ENCODE measurements at places on chromosomes 16 and 17. TPM values are rescaled to one million over a fixed set of nuclear protein-coding genes. Genes with fewer than 3 reads are reported as not detected.

Gene SPHK1
- 17.2 TPM for total RNA-seq

Gene ITGA2B
- total RNA-seq: 0.31 TPM

Gene TBC1D3E
- total RNA-seq: not detected

Gene OR3A3
- not detected for total RNA-seq

Gene MYH8
- not detected for total RNA-seq

Gene TMEM88
- 5.5 TPM for total RNA-seq

Gene VMO1
- total RNA-seq: not detected

Gene C16orf92
- not detected for total RNA-seq

Gene SRP68
- total RNA-seq: 120 TPM

Gene ARHGAP23
- 1.0 TPM for total RNA-seq

Gene CNP
- total RNA-seq: 70.3 TPM

DNA sequence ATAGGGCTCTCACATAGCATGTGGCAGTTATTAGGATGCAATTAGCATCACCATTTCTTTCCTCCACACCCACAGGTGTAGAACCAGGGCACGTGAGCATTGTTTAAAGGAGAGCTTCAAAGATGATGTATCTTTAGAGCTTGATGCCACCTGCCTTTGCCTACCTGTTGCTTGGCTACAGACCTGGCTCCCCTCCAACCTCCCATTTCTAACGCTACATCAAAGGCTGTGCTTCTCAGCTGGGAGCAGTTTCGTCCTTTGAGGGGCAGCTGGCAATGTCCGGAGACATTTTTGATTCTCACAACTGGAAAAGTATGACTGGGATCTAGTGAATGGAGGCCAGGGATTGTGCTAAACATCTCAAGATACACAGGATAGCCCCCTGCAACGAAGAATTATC is 78.5 kb upstream of the CLEC3A start:
- no peaks in the 10 kb centered on the region for H3K27me3 ChIP-seq
- H3K4me3 ChIP-seq: no peak overlapping the region
- H3K27ac ChIP-seq: no peak overlapping the region

GRCh38 chr16:1194665-1195392 is 30.2 kb downstream of the TPSG1 start:
- no peak overlapping the region for H3K27ac ChIP-seq
- H3K36me3 ChIP-seq: no peaks in the 10 kb centered on the region
- H3K4me3 ChIP-seq: no peak overlapping the region
- H3K27me3 ChIP-seq: no peaks in the 10 kb centered on the region
- no peaks in the 10 kb centered on the region for H3K4me1 ChIP-seq
- peak; percentile 19 for DNase-seq

GRCh38 chr16:17351441-17352035 is 119.2 kb downstream of the XYLT1 start:
- no peak overlapping the region for H3K27ac ChIP-seq
- no peaks in the 10 kb centered on the region for H3K27me3 ChIP-seq
- no peaks in the 10 kb centered on the region for H3K36me3 ChIP-seq
- H3K4me1 ChIP-seq: peaks cover 30% of the 10 kb centered on the region

- peaks cover 64% of the 10 kb centered on the region for H3K36me3 ChIP-seq
- no peak for DNase-seq
- H3K27me3 ChIP-seq: no peaks in the 10 kb centered on the region
- no peak overlapping the region for H3K4me3 ChIP-seq
- H3K4me1 ChIP-seq: peaks cover 9% of the 10 kb centered on the region
- H3K27ac ChIP-seq: no peak overlapping the region
Observed at GRCh38 chr17:21020622-21021021, 22.2 kb downstream of the USP22 start.

DNA sequence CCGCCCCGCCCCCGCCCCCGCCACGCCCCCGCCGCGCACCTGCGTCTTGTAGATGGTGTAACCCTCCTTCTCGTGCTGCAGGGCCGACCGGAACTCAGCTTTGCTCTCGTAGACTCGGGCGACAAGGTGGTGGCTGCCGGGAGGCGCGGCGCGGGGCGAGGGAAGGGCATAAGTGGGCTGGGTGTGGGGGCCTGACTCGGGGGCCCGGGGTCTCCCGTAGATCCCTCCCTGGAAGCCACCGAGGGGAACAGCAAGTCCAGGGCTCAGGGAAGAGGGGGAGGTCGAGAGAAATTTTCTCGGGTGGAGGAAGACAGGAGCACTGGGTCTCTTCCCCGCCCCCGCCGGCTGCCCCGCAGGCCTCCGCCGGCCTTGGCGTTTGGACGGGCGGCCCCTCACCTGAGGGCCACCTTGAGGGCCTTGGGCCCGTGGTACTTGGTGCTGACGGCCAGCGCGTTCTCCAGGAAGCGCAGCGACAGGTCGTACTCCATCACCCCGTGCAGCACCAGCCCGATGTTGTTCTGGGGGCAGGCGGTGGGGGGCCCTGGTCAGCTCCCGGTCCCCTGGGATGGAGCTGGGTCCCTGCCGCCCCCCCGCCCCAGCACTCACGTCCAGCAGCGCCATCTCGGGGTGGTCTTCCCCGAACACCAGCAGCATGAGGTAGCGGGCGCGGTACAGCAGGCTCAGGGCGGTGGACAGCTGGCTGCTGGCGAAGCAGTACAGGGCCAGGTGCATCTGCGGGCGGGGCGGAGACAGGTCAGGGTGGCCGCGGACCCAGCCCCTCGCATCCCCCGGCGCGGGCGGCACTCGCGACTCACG is 19.4 kb downstream of the CLUH start:
- no peak for DNase-seq
- no peak overlapping the region for H3K4me3 ChIP-seq
- no peaks in the 10 kb centered on the region for H3K36me3 ChIP-seq
- H3K4me1 ChIP-seq: peaks cover 12% of the 10 kb centered on the region
- no peaks in the 10 kb centered on the region for H3K27me3 ChIP-seq
- no peak overlapping the region for H3K27ac ChIP-seq

- H3K27ac ChIP-seq: no peak overlapping the region
- no peak for DNase-seq
- H3K4me3 ChIP-seq: no peak overlapping the region
- no peaks in the 10 kb centered on the region for H3K36me3 ChIP-seq
- no peaks in the 10 kb centered on the region for H3K27me3 ChIP-seq
Observed at GRCh38 chr16:85728879-85729278, 22.0 kb downstream of the C16orf74 start.

DNA sequence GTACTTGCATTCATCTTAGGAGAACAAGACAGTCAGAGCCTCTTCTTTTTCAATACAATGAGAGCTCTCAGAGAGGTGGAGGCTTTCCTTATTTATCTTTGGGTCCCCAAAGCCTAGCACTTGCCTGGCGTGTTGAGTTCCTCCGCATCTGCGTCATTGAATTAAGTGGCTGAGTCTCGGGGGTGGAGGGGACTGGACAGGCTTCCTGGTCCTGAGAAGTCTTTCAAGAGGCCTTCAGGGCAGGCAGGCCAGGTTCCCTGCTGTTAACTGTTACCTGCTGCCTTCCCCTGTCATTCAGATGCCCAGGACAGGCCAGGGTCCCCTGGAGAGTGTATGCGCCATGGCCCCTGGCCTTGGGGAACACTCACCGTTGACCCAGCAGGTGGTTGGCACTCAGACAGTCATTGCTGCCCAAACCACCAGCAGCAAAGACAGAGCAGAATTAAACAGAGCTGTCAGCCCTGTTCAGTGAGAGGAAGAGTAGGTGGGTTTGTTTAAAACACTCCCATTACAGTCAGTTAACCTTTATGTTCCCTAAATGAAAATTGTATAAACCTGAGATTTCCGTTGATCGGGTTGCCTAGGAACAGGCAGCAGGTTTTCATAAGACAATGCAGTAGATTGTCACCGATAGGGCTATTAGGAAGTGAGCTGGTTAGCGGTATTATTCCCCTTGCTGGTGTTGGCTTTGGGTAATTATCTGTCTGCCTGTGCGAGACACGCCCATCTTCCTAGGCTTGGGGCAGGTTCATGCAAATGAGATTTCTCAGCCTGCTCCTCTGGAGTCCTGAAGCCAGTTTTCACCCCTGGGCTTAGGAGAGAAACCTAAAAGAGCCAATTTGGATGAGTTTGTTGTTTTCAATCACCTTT is 132.7 kb downstream of the CCDC182 start:
- H3K4me1 ChIP-seq: peaks cover 22% of the 10 kb centered on the region
- peaks cover 4% of the 10 kb centered on the region for H3K36me3 ChIP-seq
- no peak overlapping the region for H3K4me3 ChIP-seq

GRCh38 chr17:82560252-82560642 is 40.7 kb downstream of the FOXK2 start:
- peaks cover 10% of the 10 kb centered on the region for H3K4me1 ChIP-seq
- peaks cover under 1% of the 10 kb centered on the region for H3K36me3 ChIP-seq
- DNase-seq: no peak
- no peak overlapping the region for H3K4me3 ChIP-seq

DNA sequence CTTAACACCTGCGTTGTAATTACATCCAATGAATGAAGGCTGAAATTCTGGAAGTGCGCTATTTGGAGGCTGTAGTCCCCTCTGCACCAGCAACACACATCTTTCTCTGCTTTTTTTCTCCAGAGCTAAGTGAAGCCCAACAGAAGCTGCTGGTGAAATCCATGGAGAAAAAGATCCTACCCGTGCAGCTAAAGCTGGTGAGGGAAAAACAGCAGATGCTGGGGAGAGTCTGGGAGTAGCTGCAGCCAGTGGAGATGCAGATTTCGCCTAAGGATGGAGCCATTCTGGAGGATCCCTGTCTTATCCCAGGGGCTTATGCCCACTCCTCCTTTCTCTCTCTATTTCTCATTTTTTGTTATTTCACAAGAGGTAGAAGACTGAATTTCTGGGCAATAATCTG is 4.8 kb upstream of the PSMD3 start:
- H3K27ac ChIP-seq: no peak overlapping the region
- no peaks in the 10 kb centered on the region for H3K27me3 ChIP-seq
- DNase-seq: no peak
- no peak overlapping the region for H3K4me3 ChIP-seq

GRCh38 chr17:12597895-12598294 is 67.8 kb upstream of the MYOCD start:
- H3K27me3 ChIP-seq: no peaks in the 10 kb centered on the region
- no peak overlapping the region for H3K4me3 ChIP-seq
- H3K36me3 ChIP-seq: no peaks in the 10 kb centered on the region
- H3K4me1 ChIP-seq: no peaks in the 10 kb centered on the region
- no peak for DNase-seq

DNA sequence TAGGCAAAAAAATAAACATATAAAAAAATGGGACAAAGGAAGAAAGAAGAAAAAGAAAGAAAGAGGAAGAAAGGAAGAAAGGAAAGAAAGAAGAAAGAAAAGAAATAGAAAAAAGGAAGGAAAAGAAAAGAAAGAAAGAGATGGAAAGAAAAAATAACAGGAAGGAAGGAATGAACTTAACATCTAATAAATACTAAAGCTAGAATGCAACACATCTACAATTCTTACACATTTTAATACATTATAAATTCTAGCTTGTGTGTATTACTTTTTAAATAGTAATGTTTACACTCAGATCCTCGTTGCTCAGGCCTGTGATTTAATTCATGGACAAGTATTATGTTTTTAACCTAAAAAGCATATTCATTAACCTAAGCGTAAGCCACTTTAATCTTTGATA is 703.0 kb upstream of the KIF2B start:
- no peak for DNase-seq
- H3K36me3 ChIP-seq: no peaks in the 10 kb centered on the region
- H3K27me3 ChIP-seq: no peaks in the 10 kb centered on the region
- no peaks in the 10 kb centered on the region for H3K4me1 ChIP-seq

- H3K4me3 ChIP-seq: no peak overlapping the region
- DNase-seq: no peak
- H3K36me3 ChIP-seq: no peaks in the 10 kb centered on the region
- no peaks in the 10 kb centered on the region for H3K27me3 ChIP-seq
- peaks cover 56% of the 10 kb centered on the region for H3K4me1 ChIP-seq
Observed at GRCh38 chr16:67552476-67552875, 9.8 kb upstream of the CTCF start.

GRCh38 chr16:23301251-23302044 is 654 bp upstream of the SCNN1B start:
- no peak overlapping the region for H3K4me3 ChIP-seq
- H3K27me3 ChIP-seq: no peaks in the 10 kb centered on the region
- DNase-seq: no peak
- no peak overlapping the region for H3K27ac ChIP-seq
- H3K36me3 ChIP-seq: no peaks in the 10 kb centered on the region
- no peaks in the 10 kb centered on the region for H3K4me1 ChIP-seq

DNA sequence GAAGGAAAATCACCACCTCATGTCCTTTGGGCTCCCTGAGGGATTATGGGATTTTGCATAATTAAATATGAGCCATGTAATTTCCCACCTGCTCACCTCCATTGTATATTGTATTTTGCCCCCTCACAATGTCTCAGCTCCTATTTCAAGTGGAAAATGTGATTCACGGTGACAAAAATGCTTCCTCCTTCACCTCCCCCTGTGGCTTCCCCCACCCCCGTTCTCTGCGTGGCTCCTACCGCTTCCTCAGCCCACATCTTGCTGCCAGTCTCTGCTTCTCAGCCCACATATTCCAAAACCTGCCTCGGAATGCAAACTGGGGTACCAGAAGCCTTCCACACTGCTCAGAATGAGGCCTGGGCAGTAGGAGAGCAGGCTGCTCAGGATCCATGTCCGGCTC is 394.5 kb upstream of the C16orf82 start:
- no peaks in the 10 kb centered on the region for H3K27me3 ChIP-seq
- H3K4me1 ChIP-seq: no peaks in the 10 kb centered on the region
- no peak overlapping the region for H3K27ac ChIP-seq
- no peak overlapping the region for H3K4me3 ChIP-seq

DNA sequence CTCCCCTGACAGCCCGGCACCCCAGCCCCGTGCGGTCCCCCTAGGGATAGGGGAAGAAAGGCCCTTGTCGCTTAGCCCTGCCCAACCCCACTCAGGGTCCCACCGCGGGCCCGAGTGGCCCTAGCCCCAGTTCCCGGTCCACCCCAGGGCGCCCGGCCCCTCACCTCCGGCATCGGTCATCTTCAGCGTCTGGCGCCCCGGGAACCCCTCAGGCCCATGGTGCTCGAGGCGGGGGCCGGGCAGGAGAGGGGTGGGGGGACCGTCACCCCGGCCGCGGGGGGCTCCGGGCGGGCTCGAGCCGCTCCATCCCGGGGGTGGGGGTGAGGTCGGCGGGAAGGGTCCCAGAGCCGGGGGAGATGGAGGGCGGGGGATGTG is 620 bp downstream of the SAMD14 start:
- no peak for DNase-seq
- H3K27ac ChIP-seq: no peak overlapping the region
- H3K4me3 ChIP-seq: no peak overlapping the region
- H3K27me3 ChIP-seq: peaks cover 6% of the 10 kb centered on the region
- H3K36me3 ChIP-seq: peaks cover 2% of the 10 kb centered on the region

DNA sequence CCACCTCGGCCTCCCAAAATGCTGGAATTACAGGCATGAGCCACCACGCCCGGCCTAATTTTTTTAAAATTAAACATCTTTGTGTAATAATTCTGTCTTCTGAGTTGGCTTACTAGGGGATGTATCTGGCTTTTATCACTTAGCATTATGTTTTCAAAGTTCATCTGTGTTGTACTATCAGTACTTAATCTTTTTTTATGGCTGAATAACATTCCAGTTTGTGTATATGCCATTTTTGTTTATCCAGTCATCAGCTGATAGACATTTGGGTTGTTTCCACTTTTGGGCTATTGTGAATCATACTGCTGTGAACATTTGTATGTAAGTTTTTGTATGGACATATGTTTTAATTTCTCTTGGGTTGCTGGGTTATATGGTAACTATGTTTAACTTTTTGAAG is 69.0 kb downstream of the CHD9 start:
- no peak overlapping the region for H3K27ac ChIP-seq
- H3K27me3 ChIP-seq: no peaks in the 10 kb centered on the region
- no peaks in the 10 kb centered on the region for H3K36me3 ChIP-seq
- no peaks in the 10 kb centered on the region for H3K4me1 ChIP-seq

Data from CD8-positive, alpha-beta memory T cell (primary cell).